ENCODE measurements at places on chromosomes 11 and 22. TPM values are rescaled to one million over a fixed set of nuclear protein-coding genes. Genes with fewer than 3 reads are reported as not detected.

POU2AF2 gene
- not detected for total RNA-seq

CASP12 gene
- total RNA-seq, result not detected

SYNGR1 gene
- total RNA-seq, result 47.8 TPM

CYP2D6 gene
- total RNA-seq, result not detected

GRCh38 chr22:33539902-33540751 lies 380.1 kb downstream of the LARGE1 start:
- peak; percentile 99 for DNase-seq

GRCh38 chr11:121961321-121961801 lies 154.7 kb downstream of the BLID start:
- DNase-seq, result no peak

DNA sequence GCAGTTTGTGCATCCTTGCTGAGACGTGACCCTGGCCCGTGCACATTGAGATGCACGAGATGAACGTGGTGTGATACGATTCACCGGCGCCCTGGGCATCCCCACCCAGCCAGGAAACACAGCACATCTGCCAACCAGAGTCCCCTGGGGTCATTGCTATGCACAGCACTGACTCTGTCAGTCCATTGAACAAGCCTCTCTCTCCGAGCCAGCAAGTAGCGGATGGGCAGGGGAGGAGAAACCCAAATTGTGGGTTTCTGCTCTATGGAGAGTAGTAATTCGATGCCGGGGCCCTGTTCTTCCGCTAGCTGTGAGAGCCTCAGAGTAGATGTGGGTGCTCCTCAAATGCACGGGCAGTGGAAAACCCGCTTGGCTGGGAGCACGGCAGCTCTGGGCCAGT lies 85.1 kb downstream of the ARHGAP8 start:
- DNase-seq, result no peak

GRCh38 chr11:19910931-19911330 lies 198.3 kb downstream of the NAV2 start:
- DNase-seq, result no peak

- no peak for DNase-seq
Observed at GRCh38 chr22:44031158-44031952, 7.3 kb downstream of the PARVB start.

DNA sequence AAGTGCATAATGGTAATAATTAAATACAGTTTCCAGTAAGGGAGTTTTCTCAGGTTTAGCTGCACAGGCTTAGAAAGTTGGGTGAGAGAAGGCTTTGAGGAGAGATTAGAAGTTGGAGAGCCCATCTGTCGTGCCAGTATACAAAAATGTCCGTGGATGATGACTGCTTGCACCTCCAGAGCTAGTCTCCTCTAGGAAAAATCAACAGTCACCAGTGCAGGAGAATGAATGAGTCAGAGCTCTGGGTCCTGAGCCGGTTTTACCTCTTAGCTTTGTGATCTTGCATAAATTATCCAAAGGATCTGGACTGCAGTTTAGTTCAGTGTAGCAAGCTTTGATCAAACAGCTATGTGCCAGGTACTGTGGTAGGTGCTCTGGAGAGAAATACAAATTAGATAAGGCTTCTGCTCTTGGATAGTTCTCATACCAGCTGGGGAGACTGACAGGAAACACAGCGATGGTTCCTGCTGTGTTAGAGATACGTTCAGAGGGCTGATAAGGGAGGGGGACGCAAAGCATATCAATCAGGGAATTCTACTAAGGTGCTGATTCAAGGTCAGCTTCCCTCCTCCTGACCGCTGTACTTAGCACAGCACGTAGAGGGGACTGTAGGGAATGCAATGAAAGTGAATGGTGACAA lies 125.9 kb downstream of the TEAD1 start:
- peak; percentile 76 for DNase-seq

DNA sequence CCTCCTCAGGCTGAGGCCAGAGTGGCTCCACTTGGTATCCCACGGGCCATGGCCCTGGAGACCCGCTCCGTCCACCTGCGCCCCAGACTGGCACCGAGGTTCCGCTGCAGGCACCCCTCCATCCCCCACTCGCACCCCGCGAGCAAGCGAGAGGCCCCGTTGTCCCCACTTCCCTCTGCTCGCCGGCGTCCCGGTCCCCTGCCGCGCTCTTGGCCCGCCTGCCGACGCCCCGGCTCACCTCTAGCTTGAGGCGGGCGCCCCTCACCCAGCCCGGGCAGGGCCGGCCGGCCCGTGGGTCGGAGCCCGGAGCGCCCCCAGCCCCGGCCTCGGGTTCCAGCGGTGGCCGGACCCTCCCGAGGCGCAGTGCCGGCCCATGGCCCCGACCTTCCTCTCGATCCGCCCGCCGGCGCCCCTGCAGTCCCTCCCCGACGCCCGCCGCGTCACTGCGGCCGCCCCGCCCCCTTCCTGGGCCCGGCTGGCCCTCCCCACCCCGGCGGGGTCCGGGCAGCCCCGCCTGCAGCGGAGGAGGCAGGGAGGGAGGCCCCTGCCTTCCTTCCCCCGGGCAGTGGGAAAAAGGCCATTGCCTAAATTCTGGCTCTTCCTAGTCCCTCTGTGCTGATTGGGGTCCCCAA lies at the start of gene PITPNM1:
Gene PITPNM1 (minus strand): TSS at position 414 of the 632 bp plus-strand sequence. CDS start 1,183 bp downstream, outside the sequence.
- DNase-seq, result peak; percentile 58

DNA sequence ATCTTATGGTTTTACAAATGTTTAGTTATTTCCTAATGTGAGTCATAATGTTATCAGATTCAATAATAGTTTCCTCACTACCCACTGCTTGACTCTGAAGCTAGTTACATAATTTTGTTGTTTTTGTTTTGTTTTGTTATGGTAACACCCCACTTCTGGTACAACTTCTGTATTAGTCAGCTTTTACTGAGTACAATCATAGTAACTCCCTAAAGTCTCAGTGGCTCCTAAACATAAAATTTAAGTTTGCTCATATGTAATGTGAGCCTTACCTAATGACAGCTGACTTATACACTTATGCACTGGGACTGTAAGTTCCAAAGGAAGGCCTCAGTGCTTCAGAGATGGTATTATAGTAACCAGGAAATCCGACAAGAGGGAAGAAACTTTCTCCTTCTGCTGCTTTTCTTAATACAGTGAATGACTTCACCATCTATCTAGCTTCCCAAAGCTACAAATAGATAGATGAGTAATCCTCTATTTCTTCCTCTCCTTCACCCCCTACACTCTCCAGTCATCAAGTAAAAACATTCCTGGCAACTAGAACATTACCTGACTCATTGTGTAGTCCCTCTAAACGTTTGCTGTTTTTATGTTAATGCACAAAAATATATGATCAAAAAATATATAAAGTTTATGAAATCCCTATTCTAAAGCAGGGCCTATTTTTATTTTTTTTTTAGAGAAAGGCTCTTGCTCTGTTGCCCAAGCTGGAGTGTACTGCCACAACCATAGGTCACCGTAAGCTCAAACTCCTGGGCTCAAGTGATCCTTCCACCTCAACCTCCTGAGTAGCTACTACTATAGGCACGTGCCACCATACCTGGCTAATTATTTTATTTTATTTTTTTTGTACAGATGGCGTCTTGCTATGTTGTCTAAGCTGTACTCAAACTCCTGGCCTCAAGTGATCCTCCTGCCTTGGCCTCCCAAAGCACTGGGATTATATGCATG lies 563.0 kb downstream of the SOX6 start:
- peak; percentile 16 for DNase-seq
